ENCODE measurements at places on chromosomes 3 and 15.
A peak's percentile ranks its signal among the peaks of the same experiment; 100 is the strongest.

DNA sequence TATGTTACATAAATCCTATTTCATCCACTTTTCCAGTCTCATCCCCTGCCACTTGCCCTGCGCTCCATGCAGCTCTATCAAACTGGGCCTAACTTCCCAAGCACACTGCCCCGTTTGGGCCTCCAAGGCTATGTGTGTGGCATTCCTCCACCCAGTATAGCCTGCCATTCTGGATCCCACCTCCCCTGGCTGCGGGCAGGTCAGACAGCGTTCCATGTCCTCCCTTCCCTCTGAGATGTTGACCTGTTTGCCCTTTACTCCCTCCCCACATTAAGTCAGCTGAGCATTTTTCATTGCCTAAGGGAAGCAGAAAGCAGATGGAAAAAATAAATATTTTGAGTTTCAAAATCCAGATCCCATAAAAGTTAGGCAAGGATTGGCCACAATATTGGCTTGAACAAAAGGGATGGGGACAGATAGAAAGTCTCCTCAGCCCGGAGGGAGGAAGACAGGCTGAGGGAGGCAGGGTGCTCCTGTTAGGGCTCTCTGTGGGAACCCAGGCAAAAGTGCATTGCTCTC, 73.3 kb downstream of the CYP19A1 start:
- no peak for DNase-seq

DNA sequence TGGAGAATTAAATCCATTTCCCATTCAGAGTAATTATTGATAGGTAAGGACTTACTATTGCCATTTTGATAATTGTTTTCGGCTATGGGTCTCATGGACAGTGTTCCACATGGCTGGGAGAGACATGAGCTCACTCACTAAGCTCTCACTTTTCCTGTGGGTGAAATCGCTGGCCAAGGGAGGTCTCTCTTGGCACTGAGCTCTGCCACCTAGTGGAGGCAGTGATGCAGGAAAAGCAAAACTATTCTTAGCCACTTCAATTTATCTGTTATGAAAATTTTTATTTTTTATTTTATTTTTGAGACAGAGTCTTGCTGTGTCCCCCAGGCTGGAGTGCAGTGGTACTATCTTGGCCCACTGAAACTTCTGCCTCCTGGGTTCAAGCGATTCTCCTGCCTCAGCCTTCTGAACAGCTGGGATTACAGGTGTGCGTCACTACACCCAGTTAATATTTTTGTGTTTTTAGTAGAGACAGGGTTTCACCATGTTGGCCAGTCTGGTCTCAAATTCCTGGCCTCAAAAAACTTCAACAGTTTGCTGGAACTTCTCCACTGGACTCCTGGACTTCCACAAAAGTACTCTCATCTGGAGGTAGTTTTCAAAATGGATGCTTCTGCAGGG, 4.7 kb upstream of the RNF13 start:
- DNase-seq: peak; percentile 72

GRCh38 chr3:134419214-134419959, 45.1 kb upstream of the AMOTL2 start:
- DNase-seq: no peak

- no peak for DNase-seq
These were observed 631.6 kb upstream of the KCNMB2 start for GRCh38 chr3:177904621-177905020.

GRCh38 chr3:61182662-61183061, 68.6 kb downstream of the FHIT start:
- no peak for DNase-seq

GRCh38 chr3:185934174-185934557, 3.6 kb downstream of the TRA2B start:
- DNase-seq: no peak

- no peak for DNase-seq
These were observed 12.6 kb downstream of the PTH1R start for GRCh38 chr3:46890132-46890531.

GRCh38 chr15:100310513-100311153, 31.1 kb downstream of the ADAMTS17 start:
- no peak for DNase-seq

Measured in fibroblast of lung (primary cell).